ENCODE measurements at places on chromosomes 4 and X. TPM values are rescaled to one million over a fixed set of nuclear protein-coding genes. Genes with fewer than 3 reads are reported as not detected.

DNA sequence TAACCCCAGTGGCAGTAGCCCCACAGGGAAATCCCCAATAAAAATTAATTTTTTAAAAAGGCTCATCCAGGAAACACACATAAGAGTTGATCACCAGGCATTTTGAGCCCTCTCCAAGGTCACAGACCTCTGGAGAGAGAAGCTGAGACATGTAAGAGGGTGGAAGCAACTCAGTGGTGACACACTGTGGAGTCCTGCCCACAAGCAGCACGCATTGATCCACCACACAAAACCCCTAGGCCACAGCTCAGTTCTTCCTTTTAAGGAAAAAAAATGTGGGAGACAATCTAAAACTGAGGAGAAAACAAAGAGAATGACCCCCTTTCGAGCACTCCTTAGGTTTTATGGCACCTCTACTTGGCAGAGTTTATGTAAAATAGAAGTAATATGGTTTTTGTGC lies 71.7 kb upstream of the S100G start:
- no peaks in the 10 kb centered on the region for H3K4me1 ChIP-seq
- no peak overlapping the region for H3K27ac ChIP-seq
- H3K36me3 ChIP-seq, result no peaks in the 10 kb centered on the region
- no peak overlapping the region for H3K4me3 ChIP-seq

GRCh38 chr4:72063726-72064125 lies 31.9 kb downstream of the NPFFR2 start:
- no peak for DNase-seq
- H3K4me3 ChIP-seq, result no peak overlapping the region
- H3K4me1 ChIP-seq, result no peaks in the 10 kb centered on the region
- H3K27me3 ChIP-seq, result no peaks in the 10 kb centered on the region

DNA sequence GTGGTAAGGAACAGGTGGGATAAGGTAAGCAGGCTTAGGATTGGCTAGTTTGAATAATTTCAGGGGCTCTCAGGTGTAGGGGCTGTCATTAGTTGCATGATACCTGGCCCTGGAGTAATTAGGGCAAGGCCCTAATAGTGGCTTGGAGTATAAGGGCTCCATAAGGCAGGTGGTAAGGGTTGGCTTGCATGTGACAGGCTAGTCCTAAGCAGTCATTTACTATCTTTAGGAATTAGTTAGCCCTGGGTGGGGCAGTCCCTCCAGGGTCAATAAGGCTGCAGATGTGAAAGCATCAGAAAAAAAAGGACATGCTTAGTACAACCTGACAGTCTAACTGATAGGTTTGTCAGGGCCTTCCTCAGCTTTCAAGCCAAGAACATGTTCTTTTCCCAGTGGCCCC lies 7.8 kb upstream of the TMPRSS11D start:
- H3K27me3 ChIP-seq, result no peaks in the 10 kb centered on the region
- H3K4me3 ChIP-seq, result no peak overlapping the region
- H3K4me1 ChIP-seq, result no peaks in the 10 kb centered on the region
- DNase-seq, result no peak

Gene RIPPLY1
- not detected for total RNA-seq

Gene SPINK2
- total RNA-seq, result not detected

Gene HTR2C
- total RNA-seq, result not detected
